ENCODE measurements at places on chromosomes 2 and 18.
A peak's percentile ranks its signal among the peaks of the same experiment; 100 is the strongest.

DNA sequence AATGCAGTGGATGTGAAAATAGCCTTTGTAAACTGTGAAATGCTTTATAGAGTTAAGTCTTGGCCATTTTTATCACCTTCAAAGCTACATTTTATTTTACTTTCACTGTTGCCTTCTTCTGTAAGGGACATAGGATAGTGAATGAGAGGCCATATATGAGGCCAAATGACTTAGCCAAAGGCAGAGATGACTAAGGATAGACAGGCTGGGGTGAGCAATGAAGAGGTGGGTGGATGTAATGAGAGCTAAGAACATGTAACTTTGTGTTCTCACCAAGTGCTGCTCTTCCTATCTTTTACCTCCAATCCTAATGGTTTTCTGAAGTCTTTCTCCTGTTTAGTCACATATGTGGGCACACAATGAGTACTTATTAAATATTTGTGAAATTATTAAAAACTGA is 101.9 kb downstream of the MBD5 start:
- DNase-seq = no peak

DNA sequence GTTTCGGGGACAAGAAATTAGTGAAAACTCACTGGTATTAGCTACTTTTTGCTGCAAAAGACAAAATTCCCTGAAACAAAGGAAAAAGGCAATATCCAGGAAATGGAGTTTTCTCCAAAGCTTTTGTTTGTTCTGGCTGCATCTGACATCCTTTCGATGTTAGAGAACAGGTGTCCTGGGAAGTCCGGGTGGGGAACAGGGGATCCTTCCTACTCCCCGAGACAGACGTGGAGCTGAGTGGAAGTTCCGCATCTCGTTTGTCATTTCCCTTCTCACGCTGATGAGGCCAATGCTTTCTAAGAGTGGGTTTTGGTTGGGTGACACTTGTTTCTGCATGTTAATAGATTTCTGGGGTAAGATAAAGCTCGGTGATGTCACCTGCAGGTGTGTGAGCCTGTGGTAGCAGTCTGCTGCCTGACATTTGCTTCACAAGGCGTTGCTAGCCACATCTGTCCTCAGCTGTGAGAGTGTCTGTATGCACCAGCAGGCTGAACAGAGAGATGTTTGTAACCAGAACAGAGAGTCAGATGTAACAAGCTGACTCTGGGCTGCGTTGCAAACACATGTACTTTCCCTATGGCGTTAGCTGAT is 125.9 kb downstream of the ACOXL start:
- no peak for DNase-seq

GRCh38 chr18:34957864-34958259 is 83.4 kb upstream of the MAPRE2 start:
- DNase-seq = no peak

DNA sequence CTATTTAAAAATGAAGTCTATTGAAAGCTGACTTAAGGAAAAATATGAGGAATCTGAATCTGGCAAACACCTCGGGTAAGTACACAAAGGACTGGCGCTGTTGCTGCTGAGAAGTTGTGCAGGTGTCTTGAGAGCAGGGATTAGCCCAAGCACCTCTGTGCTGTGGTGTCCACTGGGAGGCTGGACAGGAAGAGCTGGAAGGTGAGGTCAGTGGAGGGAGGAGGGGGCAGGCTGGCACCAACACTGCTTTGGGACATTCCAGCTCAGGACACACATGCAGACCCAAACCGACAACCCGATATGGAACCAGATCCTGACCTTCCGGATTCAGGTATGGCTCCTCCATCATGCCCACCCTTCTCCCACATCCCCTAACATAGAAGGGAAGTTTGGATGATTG is 20.6 kb downstream of the FER1L5 start:
- DNase-seq = no peak

GRCh38 chr2:186496401-186496800 is 10.3 kb downstream of the ZC3H15 start:
- no peak for DNase-seq

- peak; percentile 78 for DNase-seq
Measured at GRCh38 chr18:8389391-8390340, 219.6 kb upstream of the RAB12 start.

GRCh38 chr2:168340931-168341330 is 93.5 kb upstream of the STK39 start:
- DNase-seq = no peak

- DNase-seq = no peak
Measured at GRCh38 chr2:136049991-136050920, 64.8 kb upstream of the DARS1 start.

- no peak for DNase-seq
Measured at GRCh38 chr18:75003764-75004690, 204.9 kb downstream of the PTGR3 start.

GRCh38 chr2:29749843-29750242 is 171.5 kb downstream of the ALK start:
- no peak for DNase-seq

GRCh38 chr2:134201533-134201932 is 52.3 kb upstream of the MGAT5 start:
- no peak for DNase-seq

DNA sequence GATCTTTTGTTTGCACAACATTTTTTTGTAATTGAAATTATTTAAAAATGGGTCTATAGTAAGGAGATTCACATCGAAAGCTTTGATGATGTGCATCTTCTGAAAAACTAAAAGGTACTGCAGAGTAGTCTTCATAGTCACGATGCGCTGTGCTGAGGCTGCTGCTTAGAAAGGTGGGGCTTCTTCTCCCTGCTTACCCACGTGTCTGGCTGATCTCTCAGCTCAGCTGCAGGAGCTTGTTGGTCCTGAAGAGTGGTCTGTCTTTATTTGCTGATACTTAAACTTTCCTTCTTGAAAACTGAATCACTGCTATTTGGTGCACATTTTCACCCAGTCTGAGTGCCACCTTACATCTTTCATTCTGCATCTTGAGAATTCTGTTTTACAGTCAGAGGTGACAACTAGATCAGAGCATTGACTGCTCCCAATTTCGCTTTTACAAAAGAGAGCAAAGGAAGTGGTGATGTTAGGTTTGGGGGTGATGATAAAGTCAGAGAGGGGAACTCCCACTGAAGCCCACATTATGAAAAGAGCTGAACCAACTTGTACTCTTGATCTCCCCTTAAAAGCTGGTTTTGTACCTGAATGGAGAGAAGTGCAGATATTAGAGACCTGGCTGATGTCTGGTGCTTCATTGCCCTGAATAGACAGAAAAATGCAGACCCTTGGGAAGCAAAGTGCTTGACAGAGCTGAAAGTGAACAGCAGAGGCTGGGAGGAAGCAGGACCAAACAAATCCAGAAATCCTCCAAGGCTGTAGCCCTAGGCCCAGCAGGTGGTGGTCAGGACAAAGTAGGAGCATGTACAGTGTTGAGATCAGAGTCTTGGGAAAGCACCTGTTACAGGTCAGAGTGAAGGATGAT is 984.5 kb downstream of the TSN start:
- no peak for DNase-seq

DNA sequence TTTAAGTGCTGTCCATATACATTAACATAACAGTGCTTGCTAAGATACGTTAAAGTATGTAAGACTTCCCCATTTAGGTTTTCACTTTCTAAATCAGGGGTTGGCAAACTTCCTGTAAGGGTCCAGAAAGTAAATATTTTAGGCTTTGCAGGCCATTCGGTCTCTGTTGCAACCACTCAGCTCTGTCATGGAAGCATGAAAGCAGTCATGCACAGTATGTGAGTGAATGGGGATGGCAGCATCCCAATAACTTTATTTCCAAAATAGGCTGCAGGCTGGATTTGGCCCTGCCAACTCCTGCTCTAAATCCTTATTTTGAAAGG is 128.7 kb downstream of the PLA2R1 start:
- DNase-seq = no peak

DNA sequence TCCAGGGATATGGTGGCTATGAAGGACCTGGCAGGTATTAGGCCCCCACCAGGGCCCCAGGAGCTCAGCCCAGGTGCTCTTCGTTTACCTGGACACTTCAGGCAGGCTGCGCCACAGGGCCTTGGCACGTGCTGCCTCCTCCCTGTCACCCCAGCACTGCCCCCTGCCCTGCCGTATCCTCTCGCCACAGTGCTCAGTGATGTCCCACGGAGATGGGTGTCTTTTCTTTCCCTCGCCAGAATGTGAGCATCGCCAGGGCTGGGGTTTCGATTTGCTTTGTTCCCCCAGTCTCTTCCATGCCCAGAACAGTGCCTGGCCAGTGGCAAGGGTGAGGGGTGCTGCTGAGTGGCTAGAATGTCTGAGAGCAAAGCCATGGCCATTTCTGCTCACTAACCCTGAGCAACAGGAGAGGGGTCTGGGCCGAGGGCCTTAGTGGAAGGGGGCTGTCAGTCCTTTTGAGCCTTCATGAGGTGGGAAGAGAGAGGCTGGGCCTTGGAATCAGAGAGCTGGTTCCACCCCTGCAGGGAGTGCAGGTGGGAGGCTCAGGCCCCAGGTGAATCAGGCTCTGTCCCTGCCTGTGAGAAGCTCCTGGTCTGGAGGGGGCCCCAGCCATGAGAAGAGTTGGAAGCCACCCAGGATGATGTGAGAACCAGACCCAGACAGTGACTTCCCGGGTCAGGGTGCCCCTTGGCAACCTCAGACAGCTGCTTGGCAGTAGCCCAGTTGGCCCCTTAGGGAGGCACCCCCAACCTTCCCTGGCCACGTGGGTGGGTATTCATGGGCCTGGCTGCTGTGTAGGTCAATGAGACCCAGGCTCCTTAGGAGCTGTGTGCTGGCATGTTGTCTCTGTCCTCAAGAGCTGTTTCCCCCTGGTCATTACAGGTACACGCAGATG is 129.9 kb upstream of the HS6ST1 start:
- no peak for DNase-seq

DNA sequence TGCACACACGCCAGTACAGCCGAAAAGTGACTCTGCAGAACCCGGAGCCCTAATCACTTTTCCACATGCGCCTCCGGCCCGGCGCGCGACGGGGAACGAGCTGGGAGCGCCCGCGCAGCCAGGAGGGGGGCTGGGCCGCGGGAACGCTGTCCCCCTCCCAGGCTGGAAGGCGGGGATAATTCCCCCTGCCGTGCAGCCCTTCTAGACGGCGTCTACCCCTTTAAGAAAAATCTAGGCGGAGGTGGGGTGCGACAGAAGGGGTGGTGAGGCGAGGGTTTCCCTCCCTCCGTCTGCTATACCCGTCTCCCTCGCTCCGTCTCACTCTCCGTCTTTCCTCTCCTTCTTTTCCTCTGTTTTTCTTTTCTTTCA is 2.4 kb downstream of the CYP26B1 start:
- no peak for DNase-seq

DNA sequence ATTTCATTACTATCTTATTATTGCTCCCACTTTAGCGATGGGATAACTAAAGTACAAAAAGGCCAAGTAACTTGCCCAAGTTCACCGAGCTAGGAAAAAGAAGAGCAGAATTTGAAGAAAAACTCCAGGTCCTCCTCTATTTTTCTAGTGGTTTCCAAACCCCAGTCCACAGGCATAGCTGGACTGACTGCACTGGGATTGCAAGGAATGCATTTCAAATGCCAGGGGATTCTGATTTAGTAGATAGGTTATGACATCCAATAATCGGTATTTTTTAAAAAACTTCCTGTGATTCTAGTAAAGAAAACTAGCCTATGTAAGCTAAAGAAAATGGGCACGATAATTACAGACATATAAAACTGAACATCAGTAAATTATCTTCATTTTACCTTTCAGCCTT is 62.7 kb upstream of the GALNT5 start:
- DNase-seq = no peak

- no peak for DNase-seq
Measured at GRCh38 chr2:47658646-47659320, 124.2 kb upstream of the MSH6 start.

DNA sequence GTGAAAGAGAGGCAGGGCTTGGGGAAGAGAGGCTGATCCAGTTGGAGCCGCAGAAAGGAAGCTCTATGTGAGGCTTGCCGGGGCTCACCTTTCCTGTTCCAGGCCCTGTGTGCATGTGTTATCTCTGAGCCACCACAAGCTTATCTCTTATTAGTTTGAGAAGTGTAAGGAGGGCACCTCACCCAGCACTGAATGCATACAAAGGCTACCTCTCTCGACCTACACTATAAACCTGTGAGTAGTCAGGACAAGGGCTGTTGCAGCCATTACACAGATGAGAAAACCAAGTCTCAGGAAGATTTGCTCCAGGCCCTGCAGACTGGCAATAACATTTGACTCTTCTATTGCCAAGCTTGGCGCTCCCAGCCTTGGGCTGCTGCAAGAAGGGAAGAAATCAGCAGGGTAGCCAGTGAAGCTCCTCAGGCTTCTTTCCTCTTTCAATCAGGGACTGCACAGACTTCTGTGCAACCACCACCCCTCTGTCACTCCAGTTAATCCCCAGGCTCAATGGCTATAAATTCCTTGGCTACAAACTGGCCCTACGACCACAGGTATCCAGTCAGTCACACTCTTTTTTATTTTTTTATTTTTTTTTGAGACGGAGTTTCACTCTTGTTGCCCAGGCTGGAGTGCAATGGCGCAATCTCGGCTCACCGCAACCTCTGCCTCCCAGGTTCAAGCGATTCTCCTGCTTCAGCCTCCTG is 73.8 kb downstream of the CLHC1 start:
- DNase-seq = no peak

- DNase-seq = no peak
Measured at GRCh38 chr2:158890296-158890905, 78.0 kb upstream of the TANC1 start.

DNA sequence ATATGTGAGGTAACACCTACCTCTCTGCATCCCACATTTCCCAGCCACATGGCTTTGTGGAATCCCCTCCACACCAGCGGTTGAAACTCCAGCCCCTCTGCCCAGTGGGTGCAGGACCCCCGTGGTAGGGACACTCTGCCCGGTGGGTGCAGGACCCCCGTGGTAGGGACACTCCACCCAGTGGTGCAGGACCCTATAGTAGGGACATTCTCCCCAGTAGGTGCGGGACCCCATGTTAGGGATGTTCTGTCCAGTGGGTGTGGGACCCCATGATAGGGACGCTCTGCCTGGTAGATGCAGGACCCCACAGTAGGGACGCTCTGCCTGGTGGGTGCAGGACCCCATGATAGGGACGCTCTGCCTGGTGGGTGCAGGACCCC is 11.5 kb downstream of the COPS9 start:
- DNase-seq = no peak

DNA sequence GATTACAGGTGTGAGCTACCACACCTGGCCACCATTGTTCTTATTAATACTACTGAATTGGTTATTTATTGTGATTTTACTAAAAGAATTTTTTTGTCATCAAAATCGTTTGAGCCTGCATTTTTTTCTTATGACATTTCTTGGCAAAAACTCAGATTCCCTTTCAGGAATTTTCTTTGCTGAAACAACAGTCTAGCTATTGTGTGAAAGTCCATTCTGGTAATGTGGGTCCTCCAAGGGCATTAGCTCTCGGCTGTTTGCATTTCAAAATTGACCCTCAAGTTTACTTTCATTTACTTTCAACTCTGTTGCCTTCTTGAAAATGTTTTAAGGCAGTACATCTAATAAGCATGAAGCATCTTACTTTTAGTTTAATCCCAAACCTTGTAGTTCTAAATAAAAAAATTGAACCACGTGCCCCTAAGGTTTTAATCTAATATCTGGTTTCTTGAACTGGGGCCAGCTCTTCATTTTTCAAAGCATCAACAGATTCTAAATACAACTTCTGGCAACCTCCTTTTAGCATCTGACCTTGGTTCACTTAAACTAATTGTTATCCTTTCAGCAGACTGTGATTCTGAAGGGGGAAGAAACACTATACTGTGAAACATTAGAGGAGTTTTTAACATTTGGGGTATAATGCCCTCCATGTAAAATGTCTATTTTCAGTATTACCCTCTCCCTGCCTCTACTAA is 325.2 kb upstream of the RAB12 start:
- DNase-seq = no peak
